ENCODE measurements at places on chromosomes 6 and 20.

GRCh38 chr6:17842014-17842776 is 135.5 kb upstream of the NUP153 start:
- no peak for DNase-seq

- DNase-seq: no peak
Observed at GRCh38 chr20:1654996-1655395, 2.6 kb downstream of the SIRPG start.

DNA sequence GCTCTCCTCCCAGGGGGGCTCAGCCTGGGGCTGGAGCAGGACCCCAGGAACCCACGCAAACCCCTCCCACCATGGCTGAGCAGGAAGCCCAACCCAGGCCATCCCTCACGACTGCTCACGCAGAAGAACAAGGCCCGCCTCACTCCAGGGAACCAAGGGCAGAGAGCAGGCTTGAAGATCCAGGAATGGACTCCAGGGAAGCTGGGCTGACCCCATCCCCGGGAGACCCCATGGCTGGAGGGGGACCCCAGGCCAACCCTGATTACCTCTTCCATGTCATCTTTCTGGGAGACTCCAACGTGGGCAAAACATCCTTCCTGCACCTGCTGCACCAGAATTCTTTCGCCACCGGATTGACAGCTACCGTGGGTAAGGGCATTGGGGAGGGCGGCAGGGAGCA is 24.7 kb downstream of the RAB44 start:
- DNase-seq: no peak

GRCh38 chr6:170292111-170292406 is 1.2 kb upstream of the DLL1 start:
- DNase-seq: no peak

- DNase-seq: no peak
Observed at GRCh38 chr6:30599625-30600324, 17.3 kb downstream of the PPP1R10 start.

DNA sequence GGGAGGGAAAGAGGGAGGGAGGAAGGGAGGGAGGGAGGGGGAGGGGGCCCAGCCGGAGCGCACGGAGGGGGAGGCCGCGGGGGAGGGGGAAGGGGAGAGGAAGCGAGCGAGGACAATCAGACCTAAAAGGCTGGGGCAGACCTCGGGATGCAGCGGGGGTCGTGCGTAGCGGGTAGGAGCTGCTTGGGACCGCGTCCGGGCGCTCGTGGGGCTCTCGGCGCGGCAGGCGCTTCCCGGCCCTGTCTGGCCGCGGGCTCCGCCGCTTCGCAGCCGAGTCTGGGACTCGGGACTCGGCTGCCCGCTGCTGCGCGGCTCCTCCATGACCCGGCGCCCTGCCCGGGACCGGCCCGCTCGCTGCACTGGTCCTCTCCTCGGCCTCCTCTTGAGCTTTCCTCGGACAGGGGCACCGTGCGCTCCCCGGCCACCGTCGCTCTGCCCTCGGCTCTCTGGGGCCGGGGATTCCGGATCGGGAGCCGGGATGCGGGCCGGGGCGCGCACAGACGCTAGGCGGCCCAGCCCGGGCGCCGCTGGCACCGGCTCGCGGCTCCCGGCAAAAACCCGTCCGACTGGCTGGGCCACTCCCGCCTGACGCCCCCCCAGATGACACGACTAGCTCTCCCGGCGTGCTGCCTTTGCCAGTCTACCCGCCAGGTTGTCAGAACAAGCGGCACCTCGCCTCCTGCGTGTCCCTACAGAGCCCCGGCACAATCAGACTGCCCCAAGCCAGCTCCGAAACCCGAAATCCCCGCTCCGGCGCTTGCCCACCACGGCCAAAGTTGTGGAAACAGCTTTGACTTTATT is 2.2 kb downstream of the TFAP2A start:
- DNase-seq: no peak

DNA sequence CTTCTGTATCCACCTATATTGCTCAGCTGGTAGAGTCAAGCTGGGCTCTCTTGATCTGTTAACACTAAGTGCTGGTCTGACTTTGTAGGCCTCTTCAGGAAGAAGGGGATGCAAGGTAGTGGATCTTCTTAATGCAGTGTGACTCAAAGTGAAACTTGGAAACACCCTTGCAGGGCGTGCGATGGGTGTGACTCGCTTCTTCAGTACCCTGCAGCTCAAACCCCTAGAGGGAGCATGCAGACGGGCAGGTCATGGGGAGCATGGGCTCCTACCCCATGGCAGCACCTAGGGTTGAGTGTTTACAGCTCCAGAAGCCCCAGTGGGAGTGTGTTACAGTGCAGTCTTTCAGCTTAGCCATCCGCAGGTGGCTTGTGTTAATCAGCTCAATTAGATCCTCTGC is 757 bp upstream of the SAMD3 start:
- DNase-seq: peak; percentile 34

DNA sequence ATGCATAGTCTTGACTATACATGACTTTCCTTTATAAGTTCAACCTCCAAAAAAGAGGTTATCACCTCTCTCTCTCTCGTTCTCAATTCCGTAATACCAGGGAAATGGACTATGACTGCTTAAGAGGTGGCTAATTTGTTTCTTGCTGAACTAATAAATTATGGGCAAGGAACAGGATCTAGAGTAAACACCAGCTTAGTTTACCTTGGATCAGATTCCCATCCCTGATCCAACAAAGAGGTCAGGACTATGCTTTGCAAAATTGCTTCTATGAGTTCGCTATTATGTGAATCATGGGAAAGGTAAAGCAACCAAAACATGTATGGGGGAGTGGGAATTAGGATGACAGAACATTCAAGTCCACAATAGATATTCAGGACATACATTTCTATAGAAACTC is 630.7 kb downstream of the HACE1 start:
- no peak for DNase-seq

DNA sequence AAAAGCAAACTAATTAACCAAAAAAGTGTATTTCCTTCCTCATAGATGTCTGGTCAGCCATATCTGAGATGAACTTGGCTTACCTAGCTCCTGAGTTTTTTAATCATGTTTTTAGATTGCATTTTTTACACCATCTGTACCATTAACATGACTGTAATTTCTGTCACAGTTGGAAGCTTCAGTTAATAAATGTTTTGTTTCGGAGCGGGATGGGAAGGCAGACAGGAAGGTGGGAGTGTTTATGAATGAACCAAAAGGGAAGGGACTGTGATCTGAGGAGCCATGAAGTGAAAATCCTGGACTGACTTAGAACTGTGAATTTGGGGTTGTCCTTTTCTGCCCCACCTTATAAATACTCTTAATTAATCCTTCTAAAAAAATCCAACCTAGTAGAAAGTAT is 445.6 kb upstream of the SOX4 start:
- DNase-seq: no peak

- DNase-seq: no peak
Observed at GRCh38 chr6:160858886-160859285, 132.7 kb upstream of the MAP3K4 start.

GRCh38 chr20:50790651-50791277 is 4.1 kb upstream of the BCAS4 start:
- DNase-seq: peak; percentile 72

GRCh38 chr20:37981568-37981967 is 51.7 kb downstream of the TTI1 start:
- no peak for DNase-seq

DNA sequence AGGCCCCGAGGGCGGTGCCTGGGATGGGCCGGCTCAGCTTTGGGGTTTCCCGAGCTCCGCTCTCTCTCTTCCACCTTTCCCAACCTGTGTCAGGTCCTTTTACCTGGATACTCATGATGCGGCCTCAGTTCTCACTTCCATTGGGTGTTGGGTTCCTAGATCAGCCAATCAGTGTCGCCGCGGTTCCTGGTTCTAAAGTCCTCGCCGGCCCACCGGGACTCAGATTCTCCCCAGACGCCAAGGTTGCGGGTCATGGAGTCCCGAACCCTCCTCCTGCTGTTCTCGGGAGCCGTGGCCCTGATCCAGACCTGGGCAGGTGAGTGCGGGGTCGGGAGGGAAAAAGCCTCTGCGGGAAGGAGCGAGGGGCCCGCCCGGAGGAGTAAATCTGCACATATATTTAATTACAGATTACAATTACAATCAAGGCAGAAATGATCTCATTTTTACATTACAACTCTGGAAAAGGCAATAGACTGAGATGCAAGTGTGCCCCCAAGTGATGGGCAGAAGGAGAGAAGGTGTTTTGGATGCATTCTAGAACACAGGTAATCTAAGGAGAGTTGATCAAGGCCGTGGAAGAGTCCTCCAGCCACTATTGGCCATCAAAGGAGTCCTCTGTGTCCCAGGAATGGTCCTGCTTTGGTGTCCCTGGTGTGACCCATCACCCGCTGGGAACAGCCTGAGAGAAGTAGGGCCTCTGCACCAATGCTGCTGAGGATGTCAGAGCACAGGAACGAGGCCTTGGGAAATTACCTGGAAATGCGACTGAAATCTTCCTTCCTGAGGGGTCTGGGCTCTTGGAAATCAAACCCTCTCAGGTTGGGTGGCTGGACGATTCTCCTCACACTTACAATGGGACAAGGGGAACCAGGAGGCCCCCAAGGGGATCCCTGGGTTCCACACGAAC is 34.7 kb upstream of the MICB start:
- peak; percentile 81 for DNase-seq

GRCh38 chr6:169277619-169278018 is 24.0 kb upstream of the THBS2 start:
- DNase-seq: no peak
